Tibial nerve (tissue), 4 donors: ENCODE measurements at places on chromosomes 6 and 20. TPM values are rescaled to one million over a fixed set of nuclear protein-coding genes. Genes with fewer than 3 reads are reported as not detected.

Gene KCNS1
- not detected for total RNA-seq

Gene SLCO4A1
- total RNA-seq: 73.7 TPM

DNA sequence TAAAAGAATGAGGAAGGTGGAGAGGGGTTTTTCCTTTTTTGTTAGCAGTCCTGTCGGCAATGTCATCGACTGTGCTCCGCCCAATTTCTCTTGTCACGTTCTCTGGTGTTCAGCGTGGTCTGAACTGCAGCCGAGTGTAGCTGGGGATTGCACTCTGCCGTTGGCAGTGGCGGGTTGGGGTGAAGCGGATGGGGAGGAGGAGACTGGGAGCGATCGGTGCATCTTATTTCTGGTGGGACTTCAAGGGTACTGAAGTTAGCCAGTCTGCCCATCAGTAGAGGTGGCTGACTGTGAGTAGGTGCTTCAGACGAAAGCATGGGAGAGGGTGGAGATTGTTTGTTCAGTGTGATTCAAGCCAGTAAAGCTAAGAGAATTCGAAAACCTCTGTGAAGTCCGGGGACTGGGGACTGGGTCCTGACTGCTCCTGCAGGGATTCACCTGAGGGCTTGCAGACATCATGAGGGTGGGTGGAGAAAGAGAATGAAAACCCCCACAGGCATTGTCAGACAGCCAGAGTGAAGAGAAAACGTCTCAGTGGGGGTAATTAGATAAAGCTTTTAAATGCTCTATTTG, 5.1 kb downstream of the RREB1 start:
- DNase-seq: no peak

- no peak for DNase-seq
Observed at GRCh38 chr6:108156180-108156937, 9.5 kb upstream of the NR2E1 start.

DNA sequence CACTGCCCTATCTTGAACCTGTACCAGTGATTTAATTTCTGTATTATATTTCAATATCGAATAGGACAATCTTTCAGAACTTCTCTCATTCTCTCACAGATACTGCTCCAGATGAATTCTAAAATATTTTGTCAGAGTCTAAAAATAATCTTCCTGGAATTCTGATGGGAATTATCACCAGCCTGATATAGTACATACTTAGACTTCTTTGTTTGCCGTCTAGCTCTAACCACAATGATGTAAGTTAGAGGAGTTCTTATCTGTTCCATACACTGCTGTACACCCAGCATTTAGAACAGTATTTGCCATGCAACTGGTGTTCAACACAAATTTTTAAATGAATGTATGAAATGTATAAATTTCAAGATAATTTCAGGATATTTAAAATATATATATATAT, 1.3 kb upstream of the HUS1B start:
- DNase-seq: no peak

DNA sequence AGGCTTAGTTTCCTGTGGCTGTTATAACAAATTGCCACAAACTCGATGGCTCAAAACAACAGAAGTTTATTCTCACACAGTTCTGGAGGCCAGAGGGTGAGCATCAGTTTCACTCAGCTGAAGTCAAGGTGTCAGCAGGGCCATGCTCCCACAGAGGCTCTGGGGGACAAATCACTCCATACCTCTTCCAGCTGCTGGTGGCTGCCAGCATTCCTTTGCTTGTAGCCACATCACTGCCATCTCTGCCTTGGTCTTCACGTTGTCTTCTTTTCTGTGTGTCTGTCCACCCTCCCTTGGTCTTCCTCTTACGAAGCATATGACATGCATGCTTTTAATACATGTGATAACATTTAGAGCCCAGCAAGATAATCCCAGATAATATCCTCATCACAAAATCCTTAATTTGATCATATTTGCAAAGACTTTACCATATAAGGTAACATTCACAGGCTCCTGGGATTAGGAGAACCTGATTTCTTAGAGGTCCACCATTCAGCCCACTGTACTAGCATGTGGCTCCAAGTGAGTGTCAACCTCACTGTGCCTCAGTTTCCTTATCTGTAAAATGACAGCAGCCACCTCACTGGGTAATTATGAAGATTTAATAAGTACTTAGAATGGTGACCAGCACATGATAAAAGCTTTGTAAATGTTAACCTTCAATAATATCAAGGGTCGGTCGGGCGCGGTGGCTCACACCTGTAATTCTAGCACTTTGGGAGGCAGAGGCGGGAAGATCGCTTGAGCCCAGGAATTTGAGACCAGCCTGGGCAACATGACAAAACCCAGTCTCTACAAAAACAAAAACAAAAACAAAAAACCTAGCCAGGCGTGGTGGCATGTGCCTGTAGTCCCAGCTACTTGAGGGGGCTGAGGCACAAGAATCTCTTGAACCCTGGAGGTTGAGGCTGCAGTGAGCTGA, 14.7 kb upstream of the PTGIS start:
- no peak for DNase-seq

DNA sequence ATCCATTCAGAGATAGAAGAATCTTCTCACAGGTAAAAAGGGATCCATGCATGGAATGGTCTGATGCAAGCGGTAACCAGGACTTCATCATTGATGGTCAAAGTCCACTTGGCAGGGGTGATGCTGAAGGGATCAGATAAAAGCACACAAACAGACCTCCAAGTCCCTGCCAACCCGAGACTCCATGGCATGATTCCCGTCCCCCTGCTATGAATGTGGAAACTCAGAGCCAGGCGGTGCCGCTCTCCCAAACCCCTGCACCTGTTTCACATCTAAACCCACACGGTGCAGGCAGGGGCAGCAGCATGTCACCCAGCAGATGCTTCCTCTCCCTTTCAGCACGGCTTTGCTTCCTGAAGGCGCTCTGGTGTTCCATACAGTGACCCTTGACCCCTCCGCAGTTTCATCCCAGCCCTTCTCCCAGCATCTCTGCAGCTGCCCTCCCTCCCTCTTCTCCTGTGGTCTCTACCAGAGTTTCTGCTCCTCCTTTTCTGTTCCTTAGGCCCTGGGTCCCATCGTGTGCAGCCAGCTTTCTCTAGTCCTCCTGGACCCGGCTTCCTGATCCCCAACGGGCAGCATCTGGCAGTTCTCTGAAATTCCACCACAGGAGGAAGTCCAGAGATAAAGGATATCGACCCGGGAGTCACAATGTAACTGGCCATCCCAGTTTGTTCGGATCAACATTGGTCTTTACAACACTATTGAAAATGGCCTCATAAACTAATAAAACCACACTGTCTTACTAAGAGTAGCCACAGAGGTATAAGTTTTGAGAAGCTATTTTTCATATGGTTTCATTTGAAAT, 235.0 kb downstream of the TTLL2 start:
- DNase-seq: no peak

DNA sequence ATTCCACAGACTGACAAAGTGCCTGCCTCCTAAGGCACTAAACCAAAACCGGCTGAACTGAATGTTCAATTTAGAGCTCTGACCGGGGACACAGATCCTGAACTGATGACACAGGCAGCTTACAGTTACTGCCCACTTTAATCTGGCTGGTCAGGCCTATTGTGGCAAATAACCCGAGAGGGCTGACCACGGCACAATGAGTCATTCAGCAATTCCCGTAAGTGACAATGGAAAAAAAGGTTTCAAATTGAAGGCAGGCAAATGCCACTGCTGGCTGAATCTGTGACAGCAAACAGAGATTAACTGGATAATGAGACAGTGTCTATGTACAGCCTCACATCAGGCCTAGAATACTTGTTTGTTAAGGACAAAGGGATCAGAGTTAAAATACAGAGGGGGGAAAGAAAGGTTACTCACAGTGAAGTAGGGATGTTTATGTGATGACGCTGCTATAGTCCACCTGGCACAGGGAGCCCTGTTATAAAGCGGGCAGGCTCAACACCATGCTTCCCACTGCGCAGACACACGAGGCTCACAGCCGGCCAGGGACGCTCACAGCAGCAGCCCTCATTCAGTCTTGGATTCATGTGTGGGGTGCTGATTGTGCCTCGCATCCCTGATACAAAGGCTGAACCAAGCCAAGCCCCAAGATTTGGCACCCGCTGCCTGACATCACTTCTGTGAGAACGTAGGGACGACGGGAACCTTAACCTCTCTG, 54.4 kb downstream of the RTN4IP1 start:
- DNase-seq: no peak

Gene BAK1
- total RNA-seq: 12.2 TPM

Gene MMS22L
- 9.0 TPM for total RNA-seq
